ENCODE measurements at places on chromosomes 5 and 9.
A peak's percentile ranks its signal among the peaks of the same experiment; 100 is the strongest.

GRCh38 chr5:75049456-75050351 is 2.7 kb downstream of the GCNT4 start:
- peak; percentile 66 for DNase-seq

- no peak for DNase-seq
Observed at GRCh38 chr5:133469846-133470245, 142.5 kb downstream of the FSTL4 start.

DNA sequence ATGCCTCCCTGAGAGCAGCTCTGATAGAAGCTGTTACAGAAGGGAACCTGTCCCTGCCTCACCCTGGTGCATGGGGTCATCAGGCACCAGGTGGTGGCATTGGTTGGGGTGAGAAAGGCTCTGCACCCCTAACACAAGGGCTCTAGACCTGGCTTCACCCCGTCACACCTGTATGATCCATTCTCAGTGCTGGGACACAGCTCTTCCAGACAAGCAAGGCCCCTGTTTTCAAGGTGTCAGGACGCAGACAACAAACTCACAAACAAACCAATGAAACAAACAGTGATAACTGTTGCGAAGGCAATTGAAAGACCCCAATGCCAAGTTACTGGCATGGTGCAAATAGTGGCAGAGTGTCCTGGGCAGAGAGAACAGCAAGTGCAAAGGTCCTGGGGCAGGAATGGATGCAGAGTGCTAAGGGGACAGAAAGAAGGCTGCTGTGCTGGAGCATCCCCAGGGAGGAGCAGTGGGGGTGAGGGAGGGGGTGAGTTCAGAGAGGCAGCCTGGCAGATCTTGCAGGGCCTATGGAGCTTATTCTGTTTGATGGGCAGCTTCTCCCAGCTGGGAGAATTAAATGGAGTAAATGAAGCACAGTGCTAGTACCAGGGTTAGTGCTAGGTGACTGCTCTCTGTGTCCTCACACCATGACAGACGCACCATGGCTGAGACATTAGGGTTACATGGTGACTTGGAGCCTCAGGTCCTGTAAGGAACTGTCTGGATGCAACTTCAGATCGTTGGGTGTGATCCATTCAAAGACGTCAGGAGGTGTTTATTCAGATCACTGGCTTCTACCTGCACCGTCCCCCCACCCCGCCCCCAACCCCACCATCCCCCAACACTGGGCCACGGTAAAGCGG is 67.9 kb upstream of the UNC5A start:
- no peak for DNase-seq

DNA sequence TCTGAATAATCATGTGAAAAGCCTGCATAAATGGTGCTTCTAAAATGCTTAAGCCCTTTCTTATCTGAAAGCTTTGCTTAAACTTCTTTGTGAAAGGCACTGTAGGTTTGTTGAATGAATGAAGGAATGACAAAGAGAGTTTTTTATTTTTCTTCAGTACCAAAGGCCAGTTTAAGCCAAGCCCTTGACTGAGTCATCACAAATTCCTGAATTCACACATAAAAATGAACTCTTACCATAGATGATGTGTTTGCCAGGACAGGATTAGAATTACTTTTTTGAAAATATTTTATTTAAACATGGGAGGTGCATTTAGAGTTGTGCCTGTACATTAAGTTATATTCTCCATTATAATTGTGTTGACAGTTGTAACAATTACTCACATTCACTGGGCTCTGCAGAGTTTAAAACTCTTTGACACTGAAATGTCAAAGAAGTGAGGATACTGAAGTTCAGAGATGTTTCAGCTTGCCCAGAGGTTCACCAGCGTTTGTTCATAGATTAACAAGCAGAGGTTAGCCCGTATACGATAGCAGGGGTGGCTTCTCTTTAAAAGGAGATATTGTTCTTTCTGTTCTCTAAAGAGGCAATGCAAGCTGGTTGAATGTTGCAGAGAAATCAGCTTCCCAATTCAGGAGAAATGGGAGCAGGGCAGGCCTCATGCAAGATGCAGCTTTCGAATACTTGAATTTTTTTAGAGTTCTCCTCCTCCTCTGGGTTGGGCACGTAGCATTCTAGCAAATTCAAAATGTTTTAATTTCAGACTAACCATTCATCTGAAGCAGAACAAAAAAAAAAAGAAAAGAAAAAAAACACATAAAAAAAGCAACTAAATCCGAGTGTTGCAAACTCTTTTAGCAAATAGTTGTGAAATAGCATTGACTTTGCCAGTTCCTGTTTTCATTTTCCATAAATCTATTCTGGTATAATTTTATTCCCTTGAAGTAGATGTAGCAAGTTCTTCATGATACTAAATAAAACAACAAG is 358.7 kb upstream of the KLF4 start:
- DNase-seq = peak; percentile 56

DNA sequence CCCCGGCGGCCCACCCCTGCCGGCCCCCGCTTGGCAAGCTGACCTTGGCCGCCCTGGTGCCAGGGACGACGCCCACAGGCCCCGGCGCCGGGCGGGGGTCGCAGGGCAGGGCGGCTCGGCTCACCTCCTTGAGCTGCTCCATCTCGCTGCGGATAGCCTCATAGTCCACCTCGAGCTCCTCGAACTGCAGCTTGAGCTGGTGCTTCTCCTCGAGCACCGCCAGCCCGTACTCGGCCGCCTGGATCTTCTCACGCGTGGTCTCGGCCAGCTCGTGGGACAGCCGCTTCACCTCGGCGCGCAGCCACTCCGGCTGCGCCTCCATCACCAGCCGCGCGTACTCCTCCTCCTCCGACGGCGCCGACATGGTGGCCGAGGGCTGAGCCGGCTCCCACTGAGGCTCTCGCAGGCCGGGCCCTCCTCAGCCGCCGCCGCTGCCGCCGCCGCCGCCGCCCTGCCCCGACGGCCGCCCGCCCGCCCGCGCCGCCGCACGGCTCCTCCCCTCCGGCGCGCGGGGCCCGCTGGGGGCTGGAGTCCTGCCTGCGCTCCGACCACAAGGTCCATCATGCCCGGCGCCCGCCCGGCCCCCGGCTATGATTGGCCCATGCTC is at the start of gene BICD2:
TSS of gene BICD2 (minus strand) at position 453 of the 607 bp plus-strand sequence. CDS start at position 364, 89 bp downstream.
- DNase-seq = no peak

DNA sequence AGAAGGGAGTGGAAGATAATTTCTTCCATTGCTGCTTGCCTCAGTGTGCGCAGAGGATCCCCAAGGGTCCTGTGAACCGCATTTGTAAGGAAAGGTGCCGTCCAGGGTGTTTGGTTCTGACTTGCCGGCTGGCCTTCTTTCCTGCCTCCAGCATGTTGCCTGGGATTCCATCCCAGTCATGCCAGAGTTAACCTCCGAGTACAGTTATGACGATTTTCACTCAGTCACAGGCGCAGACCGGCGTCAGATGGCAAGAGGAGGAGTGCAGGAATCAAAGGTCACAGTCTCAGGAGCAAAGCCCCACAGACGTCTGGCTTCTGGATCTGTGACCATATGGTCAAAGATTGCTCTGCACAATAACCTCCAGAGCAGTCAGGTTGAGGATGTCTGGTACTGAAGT is 5.9 kb upstream of the GADD45G start:
- no peak for DNase-seq

GRCh38 chr9:80086386-80086785 is 514.6 kb downstream of the TLE4 start:
- no peak for DNase-seq

DNA sequence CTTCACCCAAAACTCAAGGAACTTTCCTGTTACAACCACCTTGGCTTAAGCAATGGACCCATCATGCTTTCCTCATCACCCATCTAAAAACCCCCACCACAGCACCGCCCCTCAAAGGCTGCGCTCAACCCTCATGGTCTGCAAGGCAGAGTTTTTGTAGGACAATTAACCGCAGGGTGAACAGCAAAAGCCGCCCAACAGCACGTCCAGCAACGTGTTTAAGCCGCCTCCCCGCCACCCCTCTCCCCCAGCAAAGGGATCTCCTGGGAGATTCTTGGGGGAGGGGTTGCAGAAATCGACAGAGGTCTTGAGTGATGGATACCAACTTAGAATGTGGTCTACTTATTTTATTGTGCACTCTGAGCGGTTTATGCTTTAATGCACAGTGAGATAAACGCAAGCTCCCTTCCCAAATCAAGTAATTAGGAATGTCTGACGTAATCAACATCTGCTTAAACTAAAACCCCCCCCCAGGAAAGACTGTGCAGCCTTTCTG is 1.9 kb downstream of the ROR2 start:
- DNase-seq = no peak

- no peak for DNase-seq
Observed at GRCh38 chr9:33232815-33233214, 7.2 kb upstream of the SPINK4 start.
